MCF 10A (cell line): ENCODE measurements at places on chromosomes 13 and 19.

- no peak overlapping the region for H3K4me3 ChIP-seq
- H3K36me3 ChIP-seq: no peaks in the 10 kb centered on the region
- no peak overlapping the region for H3K27ac ChIP-seq
- peaks cover 5% of the 10 kb centered on the region for H3K4me1 ChIP-seq
- peak; percentile 85 for DNase-seq
Measured at GRCh38 chr13:29693275-29693945, 97.9 kb upstream of the SLC7A1 start.

- H3K27me3 ChIP-seq: peaks cover 62% of the 10 kb centered on the region
- no peaks in the 10 kb centered on the region for H3K36me3 ChIP-seq
- no peaks in the 10 kb centered on the region for H3K4me1 ChIP-seq
- DNase-seq: no peak
- no peak overlapping the region for H3K27ac ChIP-seq
Measured at GRCh38 chr13:110774051-110774450, 60.6 kb downstream of the ING1 start.

DNA sequence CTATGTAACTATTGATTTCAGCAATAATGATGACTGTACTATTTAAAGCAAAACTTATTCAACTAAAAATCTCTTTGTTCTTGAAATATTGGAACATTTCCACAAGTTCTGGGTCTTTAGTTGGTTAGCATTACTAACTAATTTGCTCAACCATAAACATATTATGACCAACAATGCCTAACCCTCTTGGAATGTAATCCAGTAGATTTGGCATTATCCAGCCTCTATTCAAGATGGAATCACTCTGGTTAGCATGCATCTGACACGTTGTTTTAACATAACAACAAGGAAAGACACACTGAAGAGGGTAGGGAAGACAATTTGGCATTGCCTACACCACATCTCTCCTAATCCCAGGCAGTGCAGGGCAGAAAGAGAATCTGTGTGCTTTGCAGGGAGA lies 941.3 kb upstream of the PCDH20 start:
- H3K27me3 ChIP-seq: peaks cover 38% of the 10 kb centered on the region
- H3K27ac ChIP-seq: no peak overlapping the region
- H3K4me1 ChIP-seq: no peaks in the 10 kb centered on the region
- H3K4me3 ChIP-seq: no peak overlapping the region
- H3K36me3 ChIP-seq: no peaks in the 10 kb centered on the region
- DNase-seq: no peak

GRCh38 chr19:7681340-7682174 lies 924 bp downstream of the TRAPPC5 start:
- peak; percentile 86 for DNase-seq
- no peaks in the 10 kb centered on the region for H3K27me3 ChIP-seq
- peak overlapping the region; percentile 66 for H3K27ac ChIP-seq
- H3K4me3 ChIP-seq: peak overlapping the region; percentile 84

DNA sequence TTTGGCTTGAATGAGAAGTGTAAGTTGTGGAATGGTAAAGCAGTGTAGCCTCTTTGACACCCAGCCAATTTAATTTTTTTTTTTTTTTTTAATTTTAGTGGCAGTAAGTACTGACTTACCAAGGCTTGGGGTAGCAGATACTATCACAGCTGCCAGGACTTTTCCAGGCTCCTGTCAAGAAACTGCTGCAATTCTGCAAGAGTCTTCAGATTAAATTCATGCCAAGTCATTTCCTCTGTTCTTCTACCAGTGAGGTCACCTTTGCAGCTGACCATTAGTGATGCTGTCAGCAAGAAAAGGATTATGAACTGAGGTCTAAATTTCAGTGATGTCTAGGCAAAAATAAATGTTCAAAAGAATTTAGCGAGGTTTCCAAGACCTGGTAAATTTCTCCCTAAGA lies 91.2 kb downstream of the GGACT start:
- H3K27ac ChIP-seq: no peak overlapping the region
- no peak for DNase-seq
- peaks cover 4% of the 10 kb centered on the region for H3K36me3 ChIP-seq
- H3K4me3 ChIP-seq: no peak overlapping the region
- H3K27me3 ChIP-seq: no peaks in the 10 kb centered on the region

GRCh38 chr13:112647256-112647655 lies 42.6 kb upstream of the ATP11A start:
- H3K4me1 ChIP-seq: peaks cover 3% of the 10 kb centered on the region
- no peaks in the 10 kb centered on the region for H3K27me3 ChIP-seq
- no peak overlapping the region for H3K4me3 ChIP-seq
- no peak for DNase-seq

- H3K4me1 ChIP-seq: no peaks in the 10 kb centered on the region
- DNase-seq: no peak
- H3K4me3 ChIP-seq: no peak overlapping the region
- peaks cover 20% of the 10 kb centered on the region for H3K27me3 ChIP-seq
- no peaks in the 10 kb centered on the region for H3K36me3 ChIP-seq
Measured at GRCh38 chr13:26486550-26486949, 70.9 kb upstream of the WASF3 start.

- H3K4me3 ChIP-seq: no peak overlapping the region
- no peaks in the 10 kb centered on the region for H3K4me1 ChIP-seq
- H3K27ac ChIP-seq: no peak overlapping the region
- H3K36me3 ChIP-seq: no peaks in the 10 kb centered on the region
- no peaks in the 10 kb centered on the region for H3K27me3 ChIP-seq
Measured at GRCh38 chr13:67763384-67763783, 533.2 kb upstream of the PCDH9 start.

GRCh38 chr19:40466985-40467734 lies at the start of gene SPTBN4:
Gene SPTBN4, plus strand, starts transcription at chr19:40467001. Its CDS starts 5,621 bp downstream, at chr19:40472622.
- H3K4me3 ChIP-seq: peak within 1 kb of the TSS; percentile 98
- H3K36me3 ChIP-seq: peaks cover 6% of the 10 kb centered on the region
- H3K27ac ChIP-seq: peak within 1 kb of the TSS; percentile 92

- DNase-seq: no peak
- H3K36me3 ChIP-seq: no peaks in the 10 kb centered on the region
- no peak overlapping the region for H3K27ac ChIP-seq
- no peak overlapping the region for H3K4me3 ChIP-seq
- H3K27me3 ChIP-seq: no peaks in the 10 kb centered on the region
Measured at GRCh38 chr19:29483641-29483920, 42.2 kb upstream of the VSTM2B start.
